ENCODE measurements at places on chromosomes 5 and 9.

DNA sequence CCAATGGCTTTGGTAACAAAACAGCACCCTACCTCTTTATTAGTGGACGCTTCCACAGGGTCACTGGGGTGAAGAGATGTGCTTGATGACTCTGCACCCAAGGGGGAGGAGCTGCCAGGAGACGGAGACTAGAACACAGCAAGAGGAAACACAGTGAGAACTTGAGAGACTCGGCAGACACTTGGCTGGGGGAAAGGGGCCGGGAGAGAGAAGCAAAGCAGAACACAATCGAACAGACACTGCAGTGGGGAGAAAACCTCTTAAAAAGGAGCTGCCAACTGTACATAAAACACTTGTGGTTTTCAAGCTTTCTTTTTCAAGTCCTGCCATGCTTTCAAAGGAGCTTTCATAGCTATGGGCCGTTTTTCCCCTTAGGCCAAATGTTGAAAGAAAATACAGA is 151.0 kb downstream of the ENTREP1 start:
- no peak for DNase-seq

GRCh38 chr9:126016579-126017290 is 269.6 kb downstream of the PBX3 start:
- no peak for DNase-seq

DNA sequence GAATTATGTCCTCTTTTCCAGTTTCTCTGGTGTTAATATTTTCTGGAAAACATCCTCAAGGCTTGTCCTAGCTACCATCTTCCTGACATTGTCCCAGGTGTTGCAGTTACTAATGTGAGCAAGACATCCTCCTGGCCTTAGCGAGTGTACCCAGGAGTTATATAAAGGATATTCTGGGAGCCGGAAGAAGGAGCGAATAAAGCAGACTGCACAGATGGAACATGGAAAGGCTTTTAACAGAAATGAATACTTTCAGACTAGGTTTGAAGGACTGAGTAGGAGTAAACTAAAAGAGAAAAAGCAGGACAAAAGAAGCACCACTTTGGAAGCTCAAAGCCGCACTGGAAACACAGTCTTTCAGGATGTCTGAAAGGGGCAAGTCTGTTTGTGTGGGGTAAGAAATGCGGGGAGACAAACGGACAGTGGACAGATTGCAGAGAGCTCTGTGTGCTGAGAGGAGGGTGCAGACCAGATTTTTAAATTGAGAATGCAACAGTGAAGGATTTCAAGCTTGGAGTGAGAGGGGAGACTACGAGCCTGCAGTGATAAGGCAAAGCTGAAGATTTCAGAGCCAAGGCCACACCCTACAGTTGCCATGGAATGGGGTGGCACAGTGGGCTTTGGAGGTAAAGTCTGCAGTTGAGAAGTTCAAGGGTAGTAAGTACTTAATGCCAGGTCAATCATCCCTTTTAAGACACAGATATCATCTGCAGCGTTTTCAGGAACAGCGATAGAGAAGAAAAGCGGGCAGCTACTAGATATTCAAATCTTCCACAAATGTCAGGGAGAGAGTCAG is 94.1 kb upstream of the TAF11L2 start:
- no peak for DNase-seq

- DNase-seq = no peak
Measured at GRCh38 chr9:14094491-14094890, 219.4 kb downstream of the NFIB start.

DNA sequence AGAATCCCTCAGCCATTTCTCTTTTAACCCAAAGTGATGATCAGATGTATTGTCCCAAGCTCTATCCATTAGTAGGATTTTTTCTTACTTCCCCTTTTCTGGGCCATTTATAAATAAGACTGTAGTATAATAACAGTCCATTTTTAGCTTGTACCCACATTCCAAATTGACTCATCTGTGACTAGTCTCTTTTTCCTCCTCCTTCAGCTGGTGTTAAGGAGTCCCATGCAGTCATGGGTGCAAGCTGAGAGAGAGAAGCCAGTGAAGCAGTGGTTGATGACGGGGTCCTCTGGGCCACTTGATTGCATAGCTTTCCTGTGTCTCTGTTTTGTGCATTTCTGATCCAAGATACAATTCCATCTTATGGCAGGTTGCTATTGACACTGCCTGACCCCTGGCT is 476.0 kb upstream of the CD180 start:
- no peak for DNase-seq

GRCh38 chr5:6877986-6878828 is 165.0 kb downstream of the TENT4A start:
- DNase-seq = no peak

- no peak for DNase-seq
Measured at GRCh38 chr5:139470821-139471300, at the start of gene SMIM33. TSS of gene SMIM33 (plus strand) at chr5:139471004. CDS start at chr5:139471122, 118 bp downstream.

DNA sequence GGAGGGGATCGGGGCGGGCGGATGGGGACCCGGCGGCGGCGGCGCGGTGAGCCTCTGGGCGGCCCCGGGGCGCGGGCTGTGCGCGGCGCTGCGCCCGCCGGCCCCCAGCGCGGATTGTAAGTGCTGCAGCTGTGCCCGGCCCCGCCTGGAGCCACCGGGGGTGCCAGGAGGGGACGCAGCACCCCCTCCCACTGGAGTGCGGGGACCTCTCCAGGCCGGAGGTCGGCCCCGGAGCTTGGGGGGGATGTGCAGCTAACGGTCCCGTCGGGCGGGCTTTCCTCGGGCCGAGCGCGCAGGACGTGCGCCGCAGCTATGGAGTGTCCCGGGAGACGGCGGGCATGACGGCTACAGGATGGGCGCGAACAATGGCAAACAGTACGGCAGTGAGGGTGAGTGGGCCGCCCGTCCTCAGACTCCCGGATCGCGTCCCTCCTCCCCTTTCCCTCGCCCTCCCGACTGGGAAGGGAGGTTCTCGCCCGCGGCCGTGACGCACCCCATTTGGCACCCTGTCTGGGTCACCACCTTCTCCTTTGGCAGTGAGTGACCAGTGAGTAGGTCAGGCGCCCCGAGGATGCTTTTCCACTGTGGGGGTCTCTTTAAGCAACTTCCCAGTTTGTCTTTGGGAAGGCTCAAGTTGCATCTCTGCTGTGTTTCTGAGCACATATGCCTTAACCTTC is 483 bp downstream of the FBXL7 start:
- DNase-seq = no peak

DNA sequence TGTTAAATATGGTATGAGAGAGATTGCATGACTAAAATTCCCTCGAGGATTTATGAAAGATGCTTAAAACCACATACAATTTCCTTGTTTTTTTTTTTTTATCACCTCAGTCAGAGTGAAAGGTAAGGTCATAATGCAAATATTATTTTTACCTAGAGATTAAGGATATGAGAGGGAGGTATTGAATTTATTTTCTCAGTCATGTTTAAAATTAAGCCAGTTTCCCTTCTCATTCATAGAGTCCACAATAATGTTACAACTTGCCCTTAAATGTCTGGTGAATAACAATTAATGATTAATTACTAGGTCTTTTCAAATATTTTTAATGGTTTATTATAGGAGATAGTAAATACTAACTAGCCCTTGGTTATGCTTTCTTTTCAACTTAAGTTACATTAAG is 144.9 kb upstream of the HAPLN1 start:
- DNase-seq = no peak

DNA sequence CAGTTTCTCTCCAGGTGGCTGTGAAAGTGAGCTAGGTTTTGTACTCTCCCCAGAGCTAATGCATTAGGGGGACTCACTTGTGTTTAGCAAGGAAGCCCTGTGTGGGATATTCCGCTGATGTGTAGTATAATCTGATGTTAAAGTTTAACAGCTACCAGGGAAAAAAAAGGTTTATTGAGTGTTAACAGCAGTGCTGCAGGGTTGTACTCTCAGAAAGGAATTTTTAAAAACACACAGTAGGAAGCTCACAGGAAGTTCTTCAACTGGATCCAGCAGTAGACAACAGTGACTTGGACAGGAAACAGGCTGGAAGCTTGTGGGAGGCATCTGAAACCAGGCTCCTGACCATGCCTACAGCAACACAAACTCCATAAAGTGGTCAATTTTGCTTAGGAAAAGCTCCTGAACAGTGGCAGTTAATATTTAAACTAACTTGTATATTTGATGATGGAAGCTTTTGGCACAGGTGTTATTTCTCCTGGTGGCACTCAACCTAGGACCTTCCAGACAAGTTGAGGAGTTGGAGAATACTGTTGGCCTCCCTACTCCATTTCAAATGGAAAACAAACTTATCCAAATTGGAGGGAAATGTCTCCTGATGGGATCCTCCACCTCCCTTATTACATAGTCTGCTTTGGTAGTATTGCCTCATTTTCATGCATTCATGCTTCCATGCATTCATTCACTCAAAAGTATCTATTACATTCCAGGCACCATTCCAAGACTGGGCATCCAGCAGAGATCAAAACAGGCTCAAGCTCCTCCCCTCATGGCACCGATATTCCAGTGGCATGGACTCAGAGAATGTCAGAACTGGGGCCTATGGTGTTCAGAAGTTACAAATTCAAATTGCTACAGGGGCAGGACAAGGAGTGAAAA is 54.7 kb downstream of the FOXD1 start:
- DNase-seq = no peak

- no peak for DNase-seq
Measured at GRCh38 chr5:39822020-39822419, 397.2 kb upstream of the DAB2 start.

GRCh38 chr9:27659571-27659970 is 86.3 kb upstream of the C9orf72 start:
- DNase-seq = no peak

DNA sequence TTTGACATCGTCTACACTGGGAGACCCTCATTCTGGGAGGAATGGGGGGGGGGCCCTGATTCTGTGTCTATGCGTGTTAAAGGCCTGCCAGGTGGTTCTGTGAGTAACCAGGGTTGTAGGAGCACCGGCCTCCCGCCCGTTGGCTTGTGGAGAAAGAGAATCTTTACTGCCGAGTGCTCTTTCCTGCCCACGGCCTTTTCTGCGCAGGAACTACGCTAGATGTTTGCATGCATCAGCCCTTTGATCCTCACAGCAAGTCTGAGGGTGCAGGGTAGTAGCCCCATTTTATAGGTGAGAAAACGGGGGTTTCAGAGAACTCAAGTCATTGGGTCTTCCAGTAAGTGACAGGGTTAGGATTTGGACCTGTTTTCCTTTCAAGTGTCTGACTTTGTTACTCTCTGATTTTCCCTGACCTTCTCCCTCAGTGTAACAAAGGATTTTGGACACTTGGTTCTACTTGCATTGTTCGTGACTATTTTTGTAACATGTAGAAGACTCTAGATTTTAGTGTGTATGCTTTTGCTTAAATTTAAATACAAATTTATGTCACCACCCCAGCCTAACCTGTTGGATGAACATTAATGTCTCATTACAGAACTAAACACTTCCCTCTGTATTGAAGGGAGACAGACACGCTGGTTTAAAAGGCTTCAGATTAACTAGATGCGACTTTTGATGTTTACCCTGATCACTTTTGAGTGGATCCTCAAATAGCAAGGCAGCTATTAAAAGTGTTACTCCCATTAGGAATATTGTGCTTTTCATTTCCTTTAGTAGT is 22.0 kb downstream of the MAST4 start:
- DNase-seq = no peak

DNA sequence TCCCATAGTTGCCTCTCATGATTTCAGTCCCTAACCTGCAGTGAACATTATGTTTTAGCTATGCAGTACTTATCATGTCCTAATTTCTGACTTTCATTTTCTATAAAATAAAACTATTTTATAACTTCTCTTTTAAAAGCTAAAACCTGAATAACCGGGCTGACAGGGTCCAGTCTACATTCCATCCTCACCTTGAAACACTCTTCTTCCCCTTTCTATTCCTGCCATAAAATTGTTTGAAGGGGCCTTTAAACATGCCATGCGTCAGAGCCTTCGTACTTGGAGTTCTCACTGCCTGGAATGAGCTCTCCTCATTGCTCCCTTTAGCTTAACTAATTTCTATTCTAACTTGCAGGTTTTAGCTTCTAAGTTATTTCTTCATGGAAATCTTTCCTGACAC is 143.0 kb upstream of the PRLR start:
- no peak for DNase-seq

DNA sequence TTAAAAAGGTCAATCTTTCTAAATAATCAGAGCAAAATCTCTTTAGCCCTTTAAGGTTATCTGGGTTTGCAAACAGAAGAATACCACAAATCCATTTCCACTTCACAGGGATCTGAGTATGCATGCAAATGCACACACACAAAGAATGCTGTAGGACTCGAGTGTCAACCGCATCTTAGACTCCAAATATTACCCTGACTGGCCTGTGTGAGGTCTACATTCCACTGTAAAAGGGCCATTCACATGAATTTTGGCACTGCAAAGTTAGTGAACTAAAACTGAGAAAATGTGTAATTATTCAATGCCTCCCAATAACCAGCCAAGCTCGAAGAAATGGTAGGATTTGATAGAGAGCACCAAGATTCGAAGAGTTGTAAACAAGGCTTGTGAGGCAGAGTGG is 199.9 kb downstream of the AGTPBP1 start:
- no peak for DNase-seq

DNA sequence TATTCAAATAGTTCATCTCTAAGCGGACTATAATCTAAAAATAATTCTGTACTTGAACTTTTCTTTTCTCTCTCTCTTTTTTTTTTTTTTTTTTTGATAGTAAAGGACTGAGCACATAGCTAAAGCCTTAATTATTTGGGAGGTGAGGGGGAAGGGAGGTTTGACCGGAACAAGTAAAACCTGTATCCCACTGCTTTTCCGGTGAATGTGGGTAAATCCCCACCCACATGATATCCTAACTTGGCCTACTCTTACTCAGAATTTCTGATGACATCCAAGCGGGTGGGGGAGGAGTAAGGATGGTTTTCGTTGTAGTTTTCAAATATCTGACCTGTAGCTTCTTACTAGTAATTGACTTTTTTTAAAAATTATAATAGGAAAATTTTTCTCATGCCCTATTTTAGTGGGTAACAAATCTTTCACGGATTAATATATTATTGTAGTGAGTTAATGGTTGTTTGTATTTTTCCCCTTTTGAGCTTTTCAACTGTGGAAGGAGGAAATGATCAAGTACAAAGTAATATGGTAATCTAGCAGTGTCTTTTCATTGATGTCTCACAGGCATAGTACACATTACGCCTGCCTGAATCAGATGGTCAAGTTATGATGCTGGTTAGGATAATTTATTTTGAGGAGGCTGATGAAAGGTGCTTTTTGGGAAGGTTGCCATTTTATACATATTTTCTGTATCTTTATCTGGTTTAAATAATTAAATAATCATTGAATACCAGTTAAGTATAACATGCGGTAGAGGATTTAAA is 2.2 kb upstream of the ELL2 start:
- DNase-seq = no peak

GRCh38 chr9:100213730-100214477 is 114.9 kb downstream of the INVS start:
- no peak for DNase-seq

DNA sequence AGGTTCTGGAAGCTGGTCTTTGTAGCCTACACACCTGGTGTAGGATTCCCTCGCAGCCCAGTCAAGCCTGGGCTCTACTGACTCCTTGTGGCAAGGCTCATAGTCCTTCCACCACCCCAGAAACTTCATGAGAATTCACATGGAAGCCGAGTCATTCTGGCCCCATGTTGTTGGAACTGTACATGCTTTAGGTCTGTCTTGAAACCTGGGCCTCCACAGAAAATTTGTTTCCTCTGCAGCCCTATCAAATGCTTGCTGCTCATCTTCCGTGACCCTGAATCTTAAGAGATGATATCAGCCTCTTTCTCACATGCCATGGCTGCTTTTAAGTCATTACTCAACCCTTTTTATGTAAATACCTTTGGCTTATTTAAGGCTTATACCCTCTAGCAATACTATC is 113.4 kb upstream of the GRHPR start:
- no peak for DNase-seq

GRCh38 chr9:90840696-90841095 is 39.1 kb downstream of the SYK start:
- no peak for DNase-seq
